ENCODE measurements at places on chromosomes 5 and 9.

DNA sequence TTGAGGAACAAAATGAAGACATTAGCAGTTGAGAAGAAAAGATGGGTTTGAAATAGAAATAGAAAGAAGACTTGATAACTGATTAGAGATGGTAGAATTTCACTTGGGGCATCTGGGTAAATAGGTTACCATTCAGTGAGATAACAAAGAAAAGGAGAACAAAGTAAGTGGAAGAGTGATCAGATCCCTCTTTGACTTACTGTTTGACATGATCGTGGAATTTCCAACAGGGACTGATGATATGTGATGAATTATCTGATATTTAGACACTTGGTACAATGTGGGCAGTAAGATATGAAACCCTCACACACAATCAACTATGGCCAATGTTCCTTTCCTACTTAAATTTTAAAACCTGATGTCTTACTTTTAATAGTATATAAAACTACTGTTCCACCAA, 70.1 kb upstream of the STARD4 start:
- no peak for DNase-seq

DNA sequence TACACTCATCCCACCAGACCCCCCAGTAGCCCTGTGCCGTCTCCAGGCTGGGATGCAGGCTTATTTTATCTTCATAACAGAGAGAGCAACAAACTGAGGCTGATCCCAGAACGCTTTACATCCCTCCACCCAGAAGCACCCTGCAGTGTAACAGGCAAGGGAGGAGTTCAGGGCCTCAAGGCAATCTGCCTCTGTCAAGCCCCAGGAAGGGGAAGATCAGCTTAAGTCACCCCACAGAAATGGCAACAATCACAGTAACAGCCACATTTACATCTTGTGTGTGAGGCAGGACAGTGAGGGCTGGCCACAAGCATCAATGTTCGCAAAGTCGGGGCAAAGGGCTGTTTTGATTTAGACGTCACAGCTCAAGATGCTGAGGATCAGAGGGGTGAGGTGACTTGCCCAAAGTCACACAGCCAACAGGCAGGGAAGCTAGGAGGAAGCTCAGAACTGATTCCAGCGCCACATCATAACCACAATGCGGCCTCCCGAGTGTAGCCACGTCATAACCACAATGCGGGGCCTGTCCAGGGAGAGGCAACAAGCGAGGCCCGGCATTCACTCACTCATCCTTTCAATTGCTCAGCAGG, 14.4 kb downstream of the STK10 start:
- DNase-seq, result peak; percentile 23

GRCh38 chr5:134267366-134268018, 41.6 kb upstream of the PPP2CA start:
- DNase-seq, result no peak

GRCh38 chr5:60903356-60903755, 41.5 kb downstream of the ERCC8 start:
- DNase-seq, result no peak

- no peak for DNase-seq
Observed at GRCh38 chr9:68775003-68775730, 70.1 kb downstream of the PIP5K1B start.

- no peak for DNase-seq
Observed at GRCh38 chr9:16268067-16268881, 602.2 kb downstream of the BNC2 start.

GRCh38 chr5:102863764-102864560, 108.9 kb downstream of the PAM start:
- DNase-seq, result no peak

DNA sequence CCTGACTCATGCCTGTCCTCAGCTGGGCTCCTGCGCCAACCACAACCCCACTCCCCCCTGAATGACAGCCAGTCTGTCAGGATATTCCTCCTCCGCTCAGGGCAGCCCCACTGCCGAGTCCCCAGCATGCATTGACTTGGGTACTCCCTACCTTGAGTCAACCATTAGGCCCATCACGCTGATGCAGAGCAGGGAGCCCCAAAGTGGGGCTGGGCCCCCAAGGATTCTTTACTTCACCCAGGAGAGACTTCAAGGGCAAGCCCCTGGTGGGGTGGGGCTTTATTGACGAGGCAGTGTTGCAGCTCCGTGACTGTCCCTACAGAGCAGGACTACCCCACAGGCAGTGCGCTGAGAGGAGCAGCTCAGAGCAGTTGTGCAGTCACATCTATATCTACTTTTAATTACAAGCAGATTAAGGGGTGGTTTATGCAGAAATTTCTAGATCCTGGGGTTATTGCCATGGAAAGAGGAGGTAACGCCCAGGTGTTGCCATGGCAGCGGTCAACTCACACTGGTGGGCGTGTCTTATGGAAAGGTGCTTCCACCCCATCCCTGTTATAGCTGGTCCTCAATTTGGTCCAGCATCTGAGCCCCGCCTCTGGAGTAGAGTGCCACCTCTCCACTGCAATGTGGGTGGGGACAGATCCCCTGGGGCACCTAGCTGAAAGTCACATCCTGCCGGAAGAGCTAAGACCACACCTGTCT, 32.1 kb upstream of the FCN1 start:
- DNase-seq, result no peak

GRCh38 chr5:26932238-26932637, 106.1 kb downstream of the CDH9 start:
- no peak for DNase-seq

DNA sequence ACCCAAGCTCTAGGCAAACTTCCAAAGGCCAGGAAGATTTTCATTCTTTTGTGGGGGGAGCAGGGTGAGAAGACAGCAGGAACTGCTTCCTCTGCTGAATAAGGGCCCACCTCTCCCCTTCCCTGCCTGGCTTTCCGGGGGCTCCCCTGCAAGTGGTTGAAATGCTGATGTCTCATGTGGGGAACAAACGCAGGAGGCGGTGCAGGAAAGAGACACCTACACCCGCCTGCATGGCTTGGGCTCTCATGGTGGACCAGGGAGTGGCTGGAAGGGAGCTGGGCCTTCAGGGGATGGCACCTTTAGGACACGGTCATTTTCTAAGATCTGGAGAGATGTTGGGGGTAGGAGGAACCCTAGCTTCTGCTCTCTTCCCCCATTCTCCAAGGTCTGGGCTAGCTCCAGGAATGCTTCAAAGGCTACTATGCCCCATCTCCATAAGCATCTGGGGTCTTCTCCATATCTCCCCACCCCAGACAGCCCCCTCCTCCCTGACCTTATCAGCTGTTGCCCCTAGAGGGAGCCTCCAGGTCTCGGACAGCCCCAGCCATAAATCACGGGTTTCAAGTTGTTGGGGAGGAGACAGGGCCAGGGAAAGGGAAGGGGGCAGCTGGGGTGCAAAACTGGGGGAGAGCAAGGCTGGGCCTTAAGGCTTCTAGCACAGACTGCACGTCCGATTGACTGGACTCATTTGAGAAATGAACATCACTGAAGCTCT, 76.6 kb downstream of the PSD2 start:
- DNase-seq, result no peak

DNA sequence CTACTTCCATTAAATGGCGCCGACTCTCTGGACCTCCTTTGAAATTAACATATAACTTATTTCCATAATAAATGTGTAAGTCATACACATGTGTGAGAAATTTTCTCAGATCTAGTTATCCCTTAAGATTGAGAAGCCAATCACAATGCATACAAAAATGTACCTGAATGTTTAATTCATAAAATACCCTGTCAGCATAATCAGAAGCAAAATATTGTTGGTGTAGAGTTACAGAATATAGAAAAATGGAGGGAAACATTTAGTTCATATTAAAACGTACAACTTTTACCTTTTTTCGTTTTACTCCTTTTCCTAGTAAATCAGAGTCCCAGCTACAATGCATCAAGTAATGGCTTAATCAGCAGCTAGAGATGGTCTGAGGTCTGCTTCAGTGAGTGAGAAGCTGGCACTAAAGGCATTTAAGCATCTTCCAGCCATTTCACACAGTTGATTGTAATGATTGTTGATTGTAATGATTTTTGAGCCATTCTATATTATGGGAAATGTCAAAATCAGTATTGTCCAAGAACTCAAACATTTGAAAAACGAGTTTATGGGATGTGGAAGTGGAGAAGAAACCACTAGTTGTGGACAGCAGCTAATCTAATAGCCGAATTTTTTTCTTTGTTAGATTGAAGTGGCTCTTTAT, 81.8 kb downstream of the ANXA1 start:
- DNase-seq, result no peak

- no peak for DNase-seq
Observed at GRCh38 chr9:128635266-128636023, 21.2 kb downstream of the DYNC2I2 start.

GRCh38 chr5:166111021-166111420, 2180.4 kb upstream of the WWC1 start:
- no peak for DNase-seq

DNA sequence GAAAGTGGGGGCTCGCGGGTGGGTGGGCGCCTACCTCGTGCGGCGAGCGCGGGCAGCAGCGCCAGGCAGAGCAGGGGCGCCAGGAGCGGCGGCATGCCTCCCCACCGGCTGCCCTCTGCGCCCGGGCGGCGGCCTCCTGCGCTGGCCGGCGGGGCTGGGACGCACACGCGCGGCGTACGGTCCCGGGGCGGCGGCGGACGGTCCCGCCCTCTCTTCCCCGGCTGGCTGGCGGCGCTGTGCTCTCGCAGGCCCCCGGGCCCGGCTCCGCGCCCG, 220 bp downstream of the NOTCH1 start:
- DNase-seq, result no peak

All from activated naive CD8-positive, alpha-beta T cell treated with anti-CD3 and anti-CD28 coated beads, Interleukin-2, amount 50 U/mL, for 16 hours (primary cell).